ENCODE measurements at places on chromosomes 7 and 10.

GRCh38 chr7:115066634-115067033, 144.7 kb downstream of the MDFIC start:
- no peak for DNase-seq

DNA sequence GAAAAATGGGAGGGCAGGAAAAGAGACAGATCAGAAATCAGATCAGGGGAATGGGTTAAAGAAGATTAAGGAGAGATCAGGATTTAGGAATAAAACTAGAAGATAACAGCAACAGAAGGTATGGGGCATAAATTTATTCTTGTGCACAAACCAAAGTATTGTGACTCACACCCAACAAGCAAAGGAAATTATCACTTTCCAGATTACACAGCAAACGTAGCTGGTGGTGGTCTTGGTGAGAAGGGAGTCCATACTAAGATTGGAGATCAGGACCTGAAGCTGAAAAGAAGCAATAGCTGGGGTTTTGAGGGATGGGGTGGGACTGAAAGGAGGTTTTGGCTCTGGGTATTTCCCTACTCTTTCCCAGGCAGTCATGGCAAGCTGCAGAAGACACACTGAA, 3.5 kb upstream of the MYOZ1 start:
- DNase-seq = no peak

DNA sequence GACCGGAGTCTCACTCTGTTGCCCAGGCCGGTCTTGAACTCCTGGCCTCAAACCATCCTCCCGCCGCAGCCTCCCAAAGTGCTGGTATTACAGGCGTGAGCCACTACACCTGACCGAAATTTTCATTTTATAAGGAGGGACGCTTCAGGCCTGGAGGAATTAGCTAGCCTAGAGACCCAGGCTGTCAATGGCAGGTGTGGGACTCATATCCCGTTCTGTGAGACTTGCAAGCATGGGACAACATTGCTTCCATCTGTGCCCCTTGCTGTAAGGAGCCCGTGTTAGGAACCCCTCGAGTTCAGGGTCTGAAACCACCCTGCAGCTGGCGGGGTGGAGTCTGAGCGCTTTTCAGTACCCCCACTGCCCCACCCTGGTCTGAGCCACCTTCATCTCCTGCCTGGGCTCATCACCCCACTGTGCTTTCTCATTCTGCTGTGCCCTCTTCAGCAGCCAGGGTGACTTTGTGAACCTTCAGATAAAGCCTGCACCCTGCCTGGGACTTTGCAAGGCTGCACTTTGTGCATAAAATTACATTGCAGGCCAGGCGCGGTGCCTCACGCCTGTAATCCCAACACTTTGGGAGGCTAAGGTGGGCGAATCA, 1.3 kb upstream of the DAGLB start:
- DNase-seq = no peak

- DNase-seq = no peak
These were observed 83.3 kb downstream of the FAM107B start for GRCh38 chr10:14691359-14691758.

- DNase-seq = peak; percentile 65
These were observed 76.7 kb downstream of the CALD1 start for GRCh38 chr7:134856091-134856490.

- DNase-seq = peak; percentile 42
These were observed at the start of gene ADRB1 for GRCh38 chr10:114043532-114044246. ADRB1 (plus strand) TSS chr10:114043866; CDS start chr10:114044133, 267 bp downstream.

Data from GM03348 (cell line).